ENCODE measurements at places on chromosomes 1 and 21. TPM values are rescaled to one million over a fixed set of nuclear protein-coding genes. Genes with fewer than 3 reads are reported as not detected.

GRCh38 chr1:62362926-62363325, 43.7 kb upstream of the KANK4 start:
- no peak for DNase-seq

- no peak for DNase-seq
Observed at GRCh38 chr1:50488356-50488755, 65.1 kb upstream of the DMRTA2 start.

DNA sequence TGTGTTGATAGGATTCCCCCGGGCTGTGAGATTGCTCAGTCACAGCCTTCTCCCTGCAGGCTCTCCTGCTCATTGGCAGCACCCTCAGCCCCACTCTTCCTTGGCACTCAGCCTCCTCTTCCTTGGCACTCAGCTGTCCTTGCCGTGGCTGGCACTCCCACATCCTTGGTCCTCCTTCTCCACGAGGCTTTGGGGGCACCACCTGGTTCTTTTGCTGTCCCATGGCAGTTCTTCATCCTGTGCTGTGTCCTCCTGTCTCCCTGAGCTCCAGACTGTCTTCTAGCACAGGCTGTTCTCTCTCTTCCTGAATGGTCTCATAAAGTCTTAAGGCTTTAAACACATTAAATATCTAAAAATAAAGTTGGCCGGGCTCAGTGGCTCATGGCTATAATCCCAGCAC, 27.0 kb downstream of the PKNOX1 start:
- DNase-seq = no peak

DNA sequence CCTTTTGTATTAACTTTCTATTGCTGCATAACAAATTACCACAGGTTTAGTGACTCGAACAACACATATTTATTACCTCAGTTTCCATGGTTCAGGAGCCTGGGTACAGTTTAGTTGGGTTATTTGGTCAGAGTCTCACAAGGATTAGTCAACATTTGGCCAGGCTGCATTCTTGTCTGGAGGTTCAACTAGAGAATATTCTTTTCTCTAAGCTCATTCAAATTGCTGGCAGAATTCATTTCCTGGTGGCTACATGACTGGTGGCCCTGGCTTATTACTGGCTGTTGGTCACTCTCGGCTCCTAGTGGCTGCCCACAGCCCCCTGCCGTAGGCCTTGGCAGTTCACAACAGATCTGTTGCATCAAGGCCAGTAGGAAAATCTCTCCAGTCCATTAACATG, 81.1 kb upstream of the ADAR start:
- no peak for DNase-seq

GRCh38 chr1:151311589-151312331, 15.5 kb downstream of the PI4KB start:
- peak; percentile 72 for DNase-seq

GRCh38 chr1:107277022-107277421, 136.2 kb downstream of the NTNG1 start:
- no peak for DNase-seq

GRCh38 chr1:223231011-223231572, 88.0 kb upstream of the TLR5 start:
- DNase-seq = no peak

- DNase-seq = no peak
Observed at GRCh38 chr1:74790453-74790852, 57.5 kb downstream of the TYW3 start.

DNA sequence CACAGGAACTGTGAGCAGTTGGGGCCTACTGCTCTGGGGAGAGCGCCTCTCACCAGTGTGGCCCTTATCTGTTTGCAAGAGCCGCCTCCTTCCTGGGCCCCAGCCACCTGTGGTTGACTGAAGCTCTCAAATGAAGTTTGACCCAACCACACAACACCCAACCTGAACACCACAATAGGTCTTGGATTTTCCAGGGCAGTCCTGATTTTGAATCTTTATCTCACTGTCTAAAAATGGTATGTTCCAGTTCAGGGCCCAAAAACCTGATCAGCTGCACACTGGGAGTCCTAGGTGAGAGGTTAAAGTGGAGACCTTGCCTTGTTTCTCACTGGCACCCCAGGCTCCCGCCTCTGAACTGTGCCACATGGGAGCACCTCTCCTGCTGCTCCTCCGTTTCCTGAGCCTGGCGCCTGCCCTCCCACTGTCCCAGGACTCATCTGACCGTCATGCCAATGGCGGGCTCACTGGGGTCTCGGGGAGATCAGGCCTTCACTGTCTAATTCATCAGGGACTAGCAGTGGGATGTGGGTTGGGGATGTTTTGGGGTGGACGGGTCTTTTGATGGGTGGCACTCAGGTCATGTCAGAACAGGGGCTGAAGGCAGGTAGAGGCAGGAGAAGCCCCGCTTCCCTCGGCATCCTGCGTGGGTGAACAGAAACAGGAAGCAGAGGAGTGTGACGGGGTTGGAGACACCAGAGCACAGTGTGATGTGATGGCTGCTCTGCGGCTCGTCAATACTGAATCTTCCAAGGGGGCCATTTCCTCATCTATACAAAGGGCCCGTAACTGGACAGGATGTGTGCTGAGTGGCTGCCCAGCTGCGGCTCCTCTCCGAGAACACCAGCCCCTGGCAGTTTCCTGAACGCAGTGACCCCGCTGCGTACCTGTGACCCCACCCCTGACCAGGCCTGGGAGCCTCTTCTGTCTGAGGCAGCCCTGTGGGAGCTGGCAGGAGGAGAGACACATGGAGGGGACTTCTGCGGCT, 59.6 kb upstream of the ITPKB start:
- no peak for DNase-seq

GRCh38 chr1:223000632-223001031, 142.4 kb downstream of the TLR5 start:
- DNase-seq = no peak

Gene CHIT1
- not detected for total RNA-seq

Gene ADORA3
- total RNA-seq = 5.4 TPM

Gene RSPO1
- total RNA-seq = not detected

Gene TNNI3K
- 34.3 TPM for total RNA-seq

Gene LCE1A
- not detected for total RNA-seq
